T-helper 17 cell (primary cell): ENCODE measurements at places on chromosomes 3 and 15.

DNA sequence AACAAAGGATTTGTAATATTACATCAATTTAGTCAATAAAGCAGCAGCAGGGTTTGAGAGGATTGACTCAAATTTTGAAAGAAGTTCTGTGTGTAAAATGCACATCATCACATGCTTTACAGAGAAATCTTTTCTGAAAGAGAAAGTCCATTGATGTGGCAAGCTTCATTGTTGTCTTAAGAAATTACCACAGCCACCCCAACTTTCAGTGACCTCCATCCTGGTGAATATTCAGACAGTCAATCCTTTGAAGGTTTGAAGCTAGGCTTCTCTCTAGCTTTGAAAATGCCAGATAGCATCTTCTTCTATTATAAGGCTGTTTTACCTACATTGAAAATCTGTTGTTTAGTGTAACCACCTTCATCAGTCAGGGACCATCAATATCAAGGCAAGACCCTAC lies 51.8 kb upstream of the SETMAR start:
- DNase-seq = no peak

- DNase-seq = no peak
Measured at GRCh38 chr15:86061581-86061980, 18.1 kb upstream of the AGBL1 start.

- no peak for DNase-seq
Measured at GRCh38 chr3:37096975-37097374, 77.4 kb downstream of the LRRFIP2 start.

DNA sequence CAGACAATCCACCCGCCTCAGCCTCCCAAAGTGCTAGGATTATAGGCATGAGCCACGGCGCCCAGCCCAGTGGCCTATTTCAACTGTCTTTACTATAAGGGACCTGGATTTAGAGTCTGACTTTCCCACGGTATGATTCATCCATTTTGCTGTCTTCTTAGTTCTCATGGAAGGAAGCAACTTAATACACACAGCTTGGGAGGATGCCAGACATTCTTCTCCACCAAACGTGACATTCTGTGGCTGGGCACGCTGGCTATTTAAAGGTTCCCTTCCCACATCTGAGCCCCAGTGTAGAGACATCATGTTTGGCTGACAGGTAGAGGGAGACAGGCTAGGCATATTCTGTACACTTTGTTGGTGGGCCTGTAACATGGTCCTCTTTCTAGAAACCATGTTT lies 26.2 kb downstream of the FAM43A start:
- no peak for DNase-seq

GRCh38 chr3:146894406-146894805 lies 289.3 kb upstream of the PLSCR5 start:
- DNase-seq = no peak
